Articular chondrocyte of knee joint (primary cell): ENCODE measurements at places on chromosomes 11 and 22. TPM values are rescaled to one million over a fixed set of nuclear protein-coding genes. Genes with fewer than 3 reads are reported as not detected.

ARHGAP42 gene
- total RNA-seq: 23.2 and 25.5 TPM in 2 replicates

NUP98 gene
- 103 and 121 TPM in 2 replicates for total RNA-seq

HSPB2 gene
- total RNA-seq: 1.7 and 2.2 TPM in 2 replicates

MMP10 gene
- total RNA-seq: 0.54 and 0.65 TPM in 2 replicates

DEPDC7 gene
- total RNA-seq: 15.5 and 20.8 TPM in 2 replicates
